Kasumi-1 (cell line): ENCODE measurements at places on chromosomes 16 and 17.

- DNase-seq: peak; percentile 71
Measured at GRCh38 chr16:69563605-69564580, 1.9 kb upstream of the NFAT5 start.

- no peak for DNase-seq
Measured at GRCh38 chr17:76873856-76874255, 5.7 kb downstream of the MGAT5B start.

GRCh38 chr17:4941319-4941610 is 1.2 kb downstream of the RNF167 start:
- DNase-seq: no peak

- DNase-seq: no peak
Measured at GRCh38 chr16:85592700-85593493, 20.2 kb upstream of the GSE1 start.

DNA sequence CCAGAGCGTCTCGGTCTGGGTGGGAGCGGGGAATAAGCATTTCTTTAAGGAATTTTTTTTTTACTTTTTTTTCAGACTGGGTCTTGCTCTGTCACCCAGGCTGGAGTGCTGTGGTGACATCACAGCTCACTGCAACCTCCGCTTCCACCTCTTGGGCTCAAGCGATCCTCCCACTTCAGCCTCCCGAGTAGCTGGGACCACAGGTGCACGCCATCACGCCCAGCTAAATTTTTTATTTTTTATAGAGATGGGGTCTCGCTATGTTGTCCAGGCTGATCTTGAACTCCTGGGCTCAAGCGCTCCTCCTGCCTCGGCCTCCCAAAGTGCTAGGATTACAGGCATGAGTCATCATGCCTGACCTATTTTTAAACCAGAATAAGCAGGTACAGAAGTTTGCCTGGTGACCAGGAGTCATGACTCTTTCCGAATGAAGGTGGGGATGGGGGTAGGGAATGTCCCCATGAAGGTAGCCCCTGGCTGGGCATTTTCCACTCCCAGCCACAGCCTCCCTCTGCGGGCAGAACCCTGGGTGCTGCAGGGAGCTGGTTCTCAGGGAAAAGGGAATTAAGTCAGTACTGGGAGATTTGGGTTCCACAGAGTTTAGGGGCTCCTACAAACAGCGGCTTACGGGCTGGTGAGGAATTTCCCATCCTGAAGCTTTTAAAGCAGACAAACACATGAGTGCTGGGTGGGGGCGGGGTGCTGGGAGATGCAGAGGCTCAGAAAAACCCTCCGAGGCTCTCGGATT is 48.3 kb downstream of the TBC1D16 start:
- no peak for DNase-seq
